ENCODE measurements at places on chromosomes 16 and 17.
A peak's percentile ranks its signal among the peaks of the same experiment; 100 is the strongest.

- peak; percentile 63 for DNase-seq
These were observed 4.9 kb downstream of the TMEM92 start for GRCh38 chr17:50279181-50279526.

DNA sequence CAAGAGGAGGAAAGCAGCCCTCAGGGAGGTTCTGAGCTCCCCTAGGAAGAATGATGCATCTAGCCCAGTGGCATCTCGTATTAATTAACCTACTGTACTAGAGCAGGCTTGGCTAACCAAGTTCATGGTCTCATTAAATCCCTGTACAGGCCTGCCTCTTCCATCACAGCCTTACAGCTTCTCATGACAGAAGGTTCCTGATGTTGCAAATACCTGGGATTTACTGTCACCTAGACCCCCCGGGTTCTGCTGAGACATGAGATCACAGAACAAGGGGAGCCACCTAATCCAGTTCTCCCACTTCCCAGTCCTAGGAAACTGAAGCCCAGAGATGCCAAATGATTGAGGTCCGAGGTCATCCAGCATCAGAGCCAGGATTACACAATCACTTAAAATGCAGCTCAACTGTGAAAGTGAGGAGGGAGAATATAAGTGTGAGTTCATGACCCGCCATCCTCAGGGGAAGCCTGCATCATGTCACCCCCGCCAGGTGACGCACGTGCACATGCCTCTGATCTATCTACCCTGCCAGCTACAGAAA is 23.9 kb downstream of the ACLY start:
- DNase-seq: peak; percentile 93

DNA sequence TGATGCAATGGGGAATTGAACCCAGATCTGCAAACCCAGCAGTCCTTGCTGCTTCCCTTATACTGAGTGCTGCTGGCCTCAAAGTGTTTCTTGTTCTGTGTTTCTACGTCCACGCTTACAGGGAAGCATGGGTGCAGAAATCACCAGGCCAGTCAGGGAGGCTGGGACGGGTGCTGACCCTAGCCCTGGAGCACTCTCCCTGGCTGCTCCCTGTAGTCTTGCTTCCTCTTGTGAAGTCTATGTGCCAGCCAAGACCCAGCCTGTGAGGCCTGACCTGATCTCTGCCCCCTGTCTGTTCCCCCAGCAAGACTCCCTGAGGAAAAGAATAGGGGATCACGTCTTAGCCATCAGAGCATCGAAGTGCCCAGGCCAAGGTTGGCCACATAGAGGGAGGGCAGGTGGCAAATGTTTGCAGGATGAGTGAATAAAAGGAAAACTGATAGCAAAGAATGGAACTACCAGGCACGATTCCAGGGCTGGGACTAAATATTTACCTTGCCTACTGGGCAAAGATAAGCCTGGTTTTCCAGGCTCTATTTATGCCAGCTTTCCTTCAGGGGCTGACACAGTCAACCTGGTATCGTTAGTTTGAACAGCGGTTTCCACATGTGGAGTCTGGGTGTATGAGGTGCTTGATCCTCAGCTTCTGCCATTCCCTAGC is 41.2 kb upstream of the RHOT1 start:
- DNase-seq: no peak

GRCh38 chr17:55344514-55344997 is 77.1 kb downstream of the MMD start:
- no peak for DNase-seq

DNA sequence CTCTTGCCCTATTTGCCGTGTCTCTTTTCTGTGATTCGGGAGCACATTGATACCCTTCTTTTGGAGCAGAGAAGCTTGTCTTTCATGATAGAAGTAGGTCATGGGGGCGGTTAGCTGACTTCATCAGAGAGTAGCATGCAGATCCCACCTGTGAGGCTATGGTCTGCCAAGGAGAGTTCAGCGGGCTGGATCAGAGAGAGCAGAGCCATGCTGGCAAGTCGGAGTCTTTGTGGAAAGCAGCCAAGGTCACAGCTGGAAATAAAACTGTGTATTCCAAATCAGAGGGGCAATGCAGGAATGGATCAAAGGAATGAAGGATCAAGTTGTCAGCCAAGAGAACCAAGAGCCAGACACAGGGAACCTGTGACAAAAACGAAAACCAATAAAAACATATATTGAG is 595.9 kb downstream of the WWOX start:
- no peak for DNase-seq

DNA sequence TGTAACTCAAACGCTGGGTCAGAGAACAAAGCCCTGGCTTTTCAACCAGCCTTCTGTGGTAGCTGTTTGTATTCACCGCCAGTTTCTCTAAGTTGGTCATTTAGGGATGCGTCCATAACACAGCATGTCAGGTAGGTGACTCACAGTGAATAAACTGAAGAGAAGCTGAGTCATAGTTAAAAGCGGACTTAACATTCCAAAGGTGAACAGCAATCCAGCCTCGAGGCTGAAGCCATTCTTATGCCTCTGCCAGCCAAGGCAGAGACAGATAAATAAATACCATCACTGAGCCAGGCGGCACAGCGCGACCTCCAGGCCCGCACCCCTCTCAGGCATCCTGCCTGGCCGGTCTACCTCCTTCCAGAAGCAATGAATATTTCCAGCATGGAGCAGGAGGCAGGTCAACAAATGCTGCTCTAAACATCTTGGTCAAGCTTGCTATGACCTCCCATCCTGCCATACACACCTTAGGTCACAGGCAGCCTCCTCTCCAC is 12.4 kb upstream of the CACNG4 start:
- DNase-seq: peak; percentile 76

GRCh38 chr16:54290833-54291655 is 4.5 kb upstream of the IRX3 start:
- no peak for DNase-seq

DNA sequence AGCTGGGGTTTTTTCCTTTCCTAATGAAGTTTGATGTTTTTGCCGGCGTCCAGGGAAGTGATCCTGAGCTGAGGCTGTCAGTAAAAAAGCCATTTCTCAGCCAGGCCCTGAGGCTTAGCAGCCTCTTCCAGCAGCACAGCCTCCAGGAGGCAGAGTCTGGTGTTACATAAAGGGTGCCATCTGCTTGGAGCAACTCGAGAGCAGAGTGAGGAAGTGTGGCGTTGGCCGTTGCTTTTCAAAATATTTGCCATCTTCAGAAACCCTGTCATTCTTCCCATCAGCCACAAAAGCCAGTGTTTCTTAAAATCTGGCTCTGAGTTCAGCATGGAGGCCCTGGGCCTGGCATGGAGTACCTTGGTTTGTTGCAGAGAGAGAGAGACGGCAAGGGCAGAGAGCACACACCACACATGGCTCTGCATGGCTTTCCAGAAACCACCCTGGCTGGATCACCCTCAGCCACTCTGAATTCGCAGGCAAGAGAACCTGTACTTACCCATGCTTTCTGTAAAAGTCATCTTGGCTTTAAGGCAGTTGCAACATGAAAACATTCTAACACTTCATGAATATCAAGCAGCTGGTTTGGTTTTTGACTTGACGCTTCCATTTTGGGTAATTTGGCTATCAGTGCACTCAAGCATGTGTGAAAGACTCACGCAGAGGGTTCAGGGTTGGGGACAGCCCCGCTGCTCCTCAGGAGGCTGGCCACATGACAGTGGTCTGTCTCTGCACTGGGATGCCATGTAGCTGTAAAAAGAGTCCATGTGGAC is 21.0 kb downstream of the PMM2 start:
- no peak for DNase-seq

DNA sequence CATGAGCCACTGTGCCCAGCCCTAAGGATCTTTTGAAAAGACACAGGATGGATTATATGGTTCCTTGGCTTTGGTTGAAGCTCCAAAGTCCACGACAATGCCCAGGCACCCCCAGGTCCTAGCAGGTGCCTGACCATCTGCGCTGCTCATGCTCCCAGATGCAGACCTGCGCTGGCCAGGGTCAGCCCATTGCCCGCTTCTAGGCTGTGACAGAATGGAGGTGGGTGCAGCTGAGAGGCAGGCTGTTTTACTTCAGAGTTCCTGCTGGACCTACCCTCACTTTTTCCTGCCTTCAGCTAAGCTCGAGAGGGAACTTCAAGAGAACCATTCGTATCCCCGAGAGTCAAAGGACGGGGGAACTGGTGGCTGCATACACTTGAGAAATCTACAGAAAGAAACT is 60.5 kb downstream of the AMFR start:
- DNase-seq: no peak

DNA sequence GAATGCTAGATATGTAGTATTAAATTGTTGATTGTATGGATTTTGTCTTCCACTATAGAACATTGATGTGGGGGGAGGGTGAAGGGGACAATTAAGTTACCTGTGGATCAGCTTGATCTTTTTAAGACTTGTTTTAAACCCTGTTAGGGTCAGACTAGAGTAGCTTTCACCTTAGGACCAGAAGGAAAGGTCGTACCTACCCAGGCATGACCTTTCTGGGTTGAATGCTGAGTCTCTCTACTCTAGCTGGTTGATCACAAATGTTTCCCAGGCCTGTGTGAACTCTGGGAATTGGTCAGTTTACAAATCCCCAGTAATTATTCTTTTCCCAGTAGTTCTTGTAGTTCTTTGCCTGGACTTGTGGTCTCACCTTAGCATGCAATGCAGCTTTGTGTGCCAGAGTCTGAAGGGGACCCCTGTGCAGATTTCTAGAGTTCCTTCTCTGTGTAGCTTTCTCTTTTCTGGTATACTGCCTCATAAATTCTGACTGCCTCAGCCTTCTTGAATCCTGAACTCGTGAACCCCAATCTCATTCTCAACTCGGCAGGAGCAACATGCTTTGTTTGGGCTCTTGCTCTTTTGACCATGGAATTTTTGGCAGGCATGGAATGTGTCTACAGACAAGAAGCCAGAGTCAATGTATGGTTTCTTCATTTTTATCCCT is 54.1 kb downstream of the VMP1 start:
- peak; percentile 98 for DNase-seq

DNA sequence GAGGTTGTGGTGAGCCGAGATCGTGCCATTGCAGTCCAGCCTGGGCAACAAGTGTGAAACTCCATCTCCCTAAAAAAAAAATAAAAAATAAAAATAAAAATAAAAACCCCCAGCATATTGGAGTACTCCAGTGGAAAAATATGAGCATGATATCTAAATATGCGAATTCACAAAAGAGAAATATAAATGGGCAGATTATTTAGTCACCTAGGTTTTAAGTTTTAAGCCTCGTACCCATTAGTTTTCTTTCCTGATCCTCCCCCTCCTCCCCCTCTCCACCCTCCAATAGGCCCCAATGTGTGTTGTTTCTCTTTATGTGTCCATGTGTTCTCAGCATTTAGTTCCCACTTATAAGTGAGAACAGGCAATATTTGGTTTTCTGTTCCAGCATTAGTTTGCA is 62.3 kb downstream of the GP2 start:
- no peak for DNase-seq

DNA sequence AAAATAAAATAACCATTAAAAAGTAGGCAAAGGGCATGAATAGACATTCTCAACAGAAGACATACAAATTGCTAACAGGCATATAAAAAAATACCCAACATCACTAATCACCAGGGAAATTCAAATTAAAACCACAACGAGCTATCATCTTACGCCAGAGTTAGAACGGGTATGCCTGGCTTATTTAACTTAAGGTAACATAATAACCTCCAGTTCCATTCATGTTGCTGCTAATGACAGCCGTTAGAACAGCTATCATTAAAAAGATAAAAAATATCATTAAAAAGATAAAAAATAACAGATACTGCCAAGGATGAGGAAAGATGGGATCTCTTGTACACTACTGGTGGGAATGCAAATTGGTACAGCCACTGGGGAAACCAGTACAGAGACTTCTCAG is 89.3 kb downstream of the GAS7 start:
- no peak for DNase-seq

DNA sequence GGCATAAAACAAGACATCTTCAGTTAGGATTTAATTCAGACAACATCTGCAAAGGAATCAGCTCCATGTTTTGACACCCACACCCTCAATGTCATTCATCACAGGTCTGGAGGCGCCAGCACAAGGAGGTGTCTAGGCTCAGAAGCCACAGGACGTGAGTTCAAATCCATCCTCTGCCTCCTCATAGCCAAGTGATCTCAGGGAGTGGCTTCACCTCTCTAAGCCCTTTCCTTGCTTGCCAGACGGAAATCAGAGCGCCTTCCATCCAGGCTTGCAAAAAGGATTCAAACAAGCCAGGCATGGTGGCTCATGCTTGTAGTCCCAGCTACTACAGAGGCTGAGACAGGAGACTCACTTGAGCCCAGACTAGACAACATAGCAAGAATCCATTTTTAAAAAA is 84.6 kb downstream of the GSG1L start:
- DNase-seq: no peak

GRCh38 chr17:60168654-60169053 is 18.9 kb downstream of the CA4 start:
- DNase-seq: no peak

- DNase-seq: no peak
These were observed 875.2 kb upstream of the EEF2KMT start for GRCh38 chr16:5972747-5973146.

GRCh38 chr17:77494664-77495435 is 354.1 kb downstream of the SEC14L1 start:
- DNase-seq: peak; percentile 82

DNA sequence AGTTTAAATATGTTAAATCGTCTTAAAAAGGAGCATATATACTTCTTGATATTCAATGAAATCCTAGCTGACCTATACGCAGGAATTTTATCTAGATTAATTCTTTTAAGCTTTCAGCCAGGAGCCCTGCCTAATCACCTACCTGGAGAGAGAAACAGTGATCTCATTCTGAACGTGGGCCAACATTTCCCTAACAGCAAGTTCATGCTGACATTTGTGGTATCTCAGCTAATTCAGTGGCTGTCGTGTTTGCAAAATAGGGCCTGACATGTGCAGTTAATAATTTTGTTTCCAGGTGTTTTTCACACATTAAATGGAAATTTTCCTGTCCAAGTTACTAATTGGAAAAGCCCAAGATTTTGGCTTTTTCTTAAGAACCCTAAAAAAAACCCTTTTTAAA is 17.4 kb downstream of the KRT24 start:
- DNase-seq: no peak

GRCh38 chr17:61179380-61179806 is 220.2 kb upstream of the TBX2 start:
- no peak for DNase-seq

DNA sequence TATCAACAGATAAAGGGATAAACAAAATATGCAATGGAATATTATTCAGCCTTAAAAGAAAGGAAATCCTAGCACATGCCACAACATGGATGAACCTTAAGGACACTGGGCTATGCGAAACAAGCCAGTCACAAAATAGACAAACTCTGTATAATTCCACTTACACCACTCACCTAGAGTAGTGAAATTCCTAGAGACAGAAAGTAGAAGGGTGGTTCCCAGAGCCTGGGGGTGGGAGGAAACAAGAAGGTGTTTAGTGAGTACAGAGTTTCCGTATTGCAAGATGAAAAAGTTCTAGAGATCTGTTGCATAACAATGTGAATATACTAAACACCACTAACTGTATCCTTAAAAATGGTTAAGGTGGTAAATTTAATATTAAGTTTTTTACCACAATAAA is 10.0 kb downstream of the SPOP start:
- DNase-seq: no peak

All from fibroblast of skin of scalp (primary cell).